HAP-1 (cell line): ENCODE measurements at places on chromosomes 1 and 21.

- DNase-seq = no peak
Observed at GRCh38 chr1:202698276-202698675, 12.0 kb downstream of the SYT2 start.

DNA sequence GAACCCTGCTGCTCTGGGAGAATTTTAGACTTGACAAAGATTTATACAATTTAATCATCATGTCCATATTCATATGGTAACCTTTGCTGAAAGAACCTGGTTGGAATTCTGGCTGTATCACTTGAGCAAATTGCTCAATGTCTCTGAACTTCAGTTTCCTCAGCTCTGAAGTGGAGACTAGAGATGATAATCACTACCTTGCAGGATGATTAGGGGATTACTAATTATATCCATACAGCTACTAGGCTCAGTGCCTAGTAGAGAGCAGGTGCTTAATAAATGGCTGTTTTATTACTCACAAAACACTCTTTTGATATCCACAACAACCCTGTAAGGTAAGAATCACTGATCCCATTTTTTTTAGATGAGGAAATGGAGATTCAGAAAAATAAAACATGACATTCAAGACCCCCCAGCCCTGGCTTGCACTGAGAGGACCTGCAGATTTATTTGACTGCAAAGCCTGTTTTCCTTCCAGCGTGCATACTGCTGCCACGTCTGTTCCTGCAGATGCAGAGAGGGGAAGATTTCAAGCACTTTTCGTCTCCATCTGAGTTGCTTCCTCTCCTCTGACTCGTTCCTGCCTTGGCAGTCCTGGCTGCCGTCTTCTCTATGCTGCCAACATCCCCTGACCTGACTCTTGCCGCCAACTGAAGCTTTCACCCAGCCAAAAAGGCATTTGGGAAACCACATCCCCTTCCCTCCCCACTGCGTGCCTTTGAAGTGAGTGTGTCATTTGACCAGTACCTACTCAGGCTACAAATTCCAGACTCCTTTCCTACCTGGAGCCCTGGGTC is 203.0 kb downstream of the PLPP3 start:
- no peak for DNase-seq

DNA sequence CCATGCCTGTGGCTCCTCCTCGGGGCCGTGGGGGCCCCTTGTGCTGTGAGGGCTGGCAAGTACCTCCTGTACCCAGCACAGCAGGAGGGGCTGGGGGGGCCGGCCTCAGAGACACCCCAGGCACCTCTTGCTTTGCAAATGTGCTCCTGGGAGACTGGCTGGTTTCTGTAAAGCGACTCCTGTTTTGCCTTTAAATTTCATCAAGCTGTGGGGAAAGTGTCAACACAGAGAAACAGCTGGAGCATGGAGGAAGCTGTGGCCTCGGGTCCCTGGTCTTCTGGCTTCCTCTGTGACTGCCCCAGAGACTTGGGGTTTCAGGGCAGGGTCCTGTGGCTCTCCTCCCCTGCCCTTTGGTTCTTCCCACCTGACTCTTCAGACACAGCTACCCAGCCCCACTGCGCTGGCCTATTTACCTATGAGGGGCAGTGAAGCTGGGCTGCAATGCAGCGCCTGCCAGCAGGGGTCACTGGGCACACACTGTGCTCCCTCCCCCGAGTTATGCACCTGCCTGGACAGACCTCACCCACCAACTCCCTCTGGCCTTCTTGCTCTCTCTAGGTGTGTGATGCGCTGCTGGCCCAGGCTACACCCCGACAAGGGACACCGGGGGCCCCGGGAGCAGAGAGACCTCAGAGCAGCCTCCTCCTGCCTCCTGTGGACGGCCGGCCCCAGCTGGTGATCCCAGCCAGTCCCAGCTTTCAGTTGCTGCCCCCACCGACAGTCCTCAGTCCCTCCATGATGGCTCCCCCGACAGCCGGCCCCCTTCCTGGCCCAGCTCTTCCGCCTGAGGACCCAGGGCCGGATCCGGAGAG is 17.6 kb upstream of the PEX10 start:
- DNase-seq = no peak

- DNase-seq = no peak
Observed at GRCh38 chr1:180366371-180367068, 135.9 kb downstream of the ACBD6 start.

GRCh38 chr1:115165776-115166175 is 76.5 kb upstream of the TSPAN2 start:
- DNase-seq = no peak

- DNase-seq = no peak
Observed at GRCh38 chr1:180862305-180862704, 50.4 kb upstream of the KIAA1614 start.

DNA sequence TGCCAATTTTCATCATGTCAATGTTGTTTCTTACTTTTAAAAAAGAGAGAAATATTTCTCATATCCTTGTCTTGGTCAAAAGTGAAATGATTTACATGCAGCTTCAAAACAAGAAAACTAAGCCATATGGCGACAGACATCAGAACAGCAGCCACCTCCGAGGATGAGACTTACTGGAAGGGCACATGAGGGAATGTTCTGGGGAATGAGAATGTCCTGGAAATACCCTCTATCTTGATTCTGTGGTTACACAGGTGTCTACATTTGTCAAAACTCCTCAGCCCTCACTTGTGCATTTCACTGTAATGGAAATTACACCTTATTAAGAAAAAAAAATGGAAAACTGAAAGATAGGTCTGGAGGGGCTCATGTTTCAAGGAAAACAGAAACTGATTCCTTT is 14.2 kb upstream of the ECE1 start:
- no peak for DNase-seq

- no peak for DNase-seq
Observed at GRCh38 chr1:56953386-56953785, 12.4 kb downstream of the C8B start.

- no peak for DNase-seq
Observed at GRCh38 chr1:165439330-165439729, 5.6 kb downstream of the RXRG start.

DNA sequence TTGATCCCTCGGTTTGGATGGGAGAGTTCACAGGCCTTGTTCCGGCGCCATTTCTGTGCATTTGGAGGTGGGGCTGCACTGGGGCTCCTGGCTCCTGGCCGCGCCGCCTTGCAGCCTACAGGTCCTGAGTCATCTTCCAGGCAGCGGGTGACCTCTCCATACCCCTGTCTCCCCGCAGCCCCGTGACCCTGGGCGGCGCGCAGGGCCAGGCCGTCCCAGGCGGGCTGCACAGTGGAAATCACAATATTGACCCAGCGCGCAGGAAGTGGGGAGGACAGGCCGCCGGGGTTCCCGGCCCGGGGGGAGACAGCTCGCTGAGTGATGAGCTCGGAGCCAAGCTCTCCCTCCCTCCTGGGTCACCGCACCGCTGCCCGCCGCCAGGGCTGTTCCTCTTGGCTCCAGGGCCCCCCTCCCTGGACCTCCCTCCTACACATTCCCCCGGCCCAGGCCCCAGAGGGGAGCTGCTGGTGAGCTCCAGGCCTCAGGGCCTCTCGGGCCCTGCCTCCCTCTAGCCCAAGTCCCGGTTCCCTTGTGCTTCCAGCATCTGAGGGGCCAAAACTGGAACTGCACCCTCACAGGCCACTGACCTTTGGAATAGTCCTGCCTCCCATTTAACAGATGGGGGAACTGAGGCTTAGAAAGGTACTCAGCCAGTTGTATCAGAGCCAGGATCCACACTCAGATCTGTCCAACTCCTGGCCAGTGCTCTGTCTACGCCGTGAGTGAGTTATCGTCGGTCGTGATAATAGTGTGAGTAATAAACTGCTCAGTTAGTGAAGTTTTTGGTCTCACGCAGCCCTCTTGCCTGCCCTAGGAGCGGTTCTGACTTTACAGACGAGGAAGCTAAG is 142.9 kb upstream of the WNT4 start:
- DNase-seq = no peak

DNA sequence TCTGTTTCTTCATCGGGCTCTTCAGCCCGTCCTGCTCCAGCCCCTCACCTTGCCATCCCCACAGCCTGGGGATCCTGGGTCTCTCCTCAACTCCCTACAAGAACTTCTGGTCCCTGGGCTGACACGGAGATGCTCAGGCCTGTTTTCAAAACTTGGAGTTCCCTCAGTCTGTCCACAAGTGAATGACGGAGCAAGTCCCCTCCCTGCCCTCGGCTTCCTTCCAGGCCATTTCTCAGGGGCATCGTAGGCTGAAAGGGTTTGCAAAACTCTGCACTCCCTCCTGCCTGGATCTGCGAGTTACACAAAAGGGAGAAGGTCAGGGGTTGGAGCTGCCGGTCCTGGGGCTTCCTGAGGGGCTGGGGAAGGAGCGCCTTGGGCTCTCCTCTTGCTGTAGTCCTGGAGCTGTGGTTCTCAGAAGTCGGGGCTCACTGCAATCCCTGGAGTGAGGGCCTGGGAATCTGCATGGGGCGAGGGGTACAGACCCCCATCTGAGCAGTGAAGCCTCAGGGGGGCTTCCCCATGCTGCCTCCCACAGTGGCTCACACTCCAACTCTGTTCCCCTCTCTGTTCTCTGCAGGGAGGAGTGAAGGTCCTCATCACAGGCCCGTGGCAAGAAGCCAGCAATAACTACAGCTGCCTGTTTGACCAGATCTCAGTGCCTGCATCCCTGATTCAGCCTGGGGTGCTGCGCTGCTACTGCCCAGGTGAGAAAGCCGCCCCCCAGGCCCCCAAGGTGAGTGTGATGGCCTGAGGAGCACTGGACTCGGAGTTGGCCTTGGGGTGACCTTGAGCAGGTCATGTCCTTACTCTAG is 100.6 kb upstream of the VAMP3 start:
- no peak for DNase-seq

DNA sequence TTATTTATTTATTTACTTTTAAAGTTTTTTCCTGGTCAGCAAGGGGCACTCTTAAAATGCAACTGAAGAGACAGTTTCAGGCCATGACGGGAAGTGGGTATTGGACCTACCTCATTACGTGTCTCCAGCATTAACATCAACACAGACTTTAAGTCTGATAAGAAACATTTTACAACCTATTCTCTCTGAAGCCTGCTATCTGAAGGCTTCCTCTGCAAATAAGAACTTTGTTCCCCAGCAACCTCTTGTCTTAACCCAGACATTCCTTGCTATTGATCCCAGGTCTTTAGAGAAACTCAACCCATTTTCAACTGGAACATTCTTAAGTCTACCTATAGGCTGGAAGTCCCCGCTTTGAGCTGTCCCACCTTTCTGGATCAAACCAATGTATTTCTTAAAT is 258.3 kb upstream of the TMPRSS15 start:
- no peak for DNase-seq

- DNase-seq = peak; percentile 92
Observed at GRCh38 chr1:204072931-204073836, at the start of gene SOX13. Gene SOX13 (plus strand): TSS chr1:204073115. CDS start chr1:204112916, 39,801 bp downstream.

DNA sequence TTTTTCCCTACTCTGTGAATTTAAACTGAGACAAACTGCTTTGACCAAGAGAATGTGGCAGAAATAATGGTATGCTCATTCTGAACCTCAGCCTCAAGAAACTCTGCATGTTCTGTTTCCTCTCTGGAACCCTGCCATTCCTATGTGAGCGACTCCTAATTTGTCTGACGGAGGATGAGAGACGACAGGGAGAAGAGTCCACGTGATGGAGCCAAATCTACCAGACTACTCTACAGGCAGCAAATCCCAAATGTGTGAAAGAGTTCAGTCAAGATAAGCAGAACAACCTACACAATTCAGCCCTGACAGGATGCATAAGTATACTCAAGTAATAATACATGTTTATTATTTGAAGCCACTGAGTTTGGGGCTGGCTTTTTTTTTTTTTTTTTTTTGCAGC is 153.5 kb downstream of the DPYD start:
- no peak for DNase-seq

- no peak for DNase-seq
Observed at GRCh38 chr1:21320410-21321108, 30.3 kb upstream of the ECE1 start.

DNA sequence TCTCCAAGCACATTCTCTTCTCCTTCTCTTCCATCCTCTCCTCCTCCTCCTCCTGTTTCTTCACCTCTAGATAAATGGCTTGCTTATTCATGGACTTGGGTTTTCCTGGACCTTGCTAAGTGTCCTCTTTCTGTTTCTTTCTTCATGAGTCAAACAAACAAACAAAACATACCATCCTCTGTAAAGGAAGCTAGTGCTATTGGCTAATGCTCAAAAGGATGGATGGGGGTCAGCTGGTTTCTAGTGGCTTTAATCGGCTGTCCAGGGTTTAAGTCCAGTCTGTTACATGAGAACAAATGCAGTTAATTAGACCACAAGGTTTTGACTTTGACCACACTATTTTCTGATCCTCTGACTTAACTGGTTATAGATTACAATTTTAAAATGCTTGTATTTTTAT is 83.8 kb upstream of the TSPAN2 start:
- DNase-seq = no peak

- DNase-seq = no peak
Observed at GRCh38 chr1:52632732-52633290, at the start of gene SHISAL2A. Gene SHISAL2A (plus strand): TSS chr1:52633168. CDS start chr1:52633494, 326 bp downstream.

DNA sequence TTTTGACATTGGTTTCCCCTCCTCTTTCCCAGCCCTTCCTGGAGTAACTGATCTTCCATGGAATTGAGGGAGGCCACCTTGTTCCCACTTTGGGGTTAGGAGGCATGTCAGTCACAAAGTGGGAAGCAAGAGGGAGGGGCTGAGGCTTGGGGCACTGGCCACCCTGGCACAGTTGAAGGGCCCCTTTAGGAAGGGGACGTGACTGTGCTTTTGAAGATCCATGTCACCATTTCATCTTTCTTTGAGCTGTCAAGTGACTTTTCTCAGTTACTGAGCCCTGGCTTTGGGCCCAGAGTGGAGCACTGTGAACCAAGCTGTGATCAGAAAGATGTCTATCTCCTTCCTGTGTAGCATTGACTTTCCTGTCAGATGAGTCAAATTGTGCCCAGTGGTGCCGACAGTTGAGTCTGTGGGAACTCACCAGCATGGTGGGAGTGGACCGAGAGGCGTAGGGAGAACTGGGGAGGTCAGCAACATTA is 38.5 kb upstream of the TDRD10 start:
- DNase-seq = no peak

DNA sequence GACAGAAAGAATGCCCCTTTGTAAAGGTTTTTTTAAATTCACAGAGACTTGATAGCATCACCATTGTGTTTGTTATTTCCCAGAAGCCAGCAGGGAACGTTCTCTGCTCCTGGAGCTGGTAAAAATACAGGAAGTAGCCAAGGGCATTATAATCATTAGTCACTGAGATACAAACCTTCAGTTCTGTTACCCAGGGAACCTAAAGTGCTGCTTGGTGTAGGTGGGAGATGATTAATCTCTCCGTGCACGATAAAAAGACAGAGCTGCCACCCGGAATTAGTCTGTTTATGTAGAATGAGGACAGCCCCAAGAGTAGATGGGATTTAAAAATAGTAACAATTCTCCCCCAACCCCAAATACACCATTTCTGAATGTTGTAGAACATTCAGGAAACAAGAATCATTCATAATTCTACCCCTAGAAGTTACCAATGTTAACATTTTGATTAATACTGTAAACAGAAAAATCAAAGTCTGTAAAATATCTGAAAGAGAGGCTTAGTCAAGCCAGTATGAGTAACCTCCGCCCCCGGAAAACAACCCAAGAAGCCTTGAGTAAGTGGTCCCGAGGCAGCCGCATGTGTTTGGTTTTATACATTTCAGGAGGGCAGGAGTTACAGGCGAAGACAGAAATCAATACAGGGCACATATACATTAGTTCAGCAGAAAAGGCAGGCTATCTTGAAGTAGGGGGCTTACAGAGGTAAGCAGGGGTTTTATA is 45.3 kb upstream of the CTBS start:
- DNase-seq = no peak
